ENCODE measurements at places on chromosomes 13 and 19.

DNA sequence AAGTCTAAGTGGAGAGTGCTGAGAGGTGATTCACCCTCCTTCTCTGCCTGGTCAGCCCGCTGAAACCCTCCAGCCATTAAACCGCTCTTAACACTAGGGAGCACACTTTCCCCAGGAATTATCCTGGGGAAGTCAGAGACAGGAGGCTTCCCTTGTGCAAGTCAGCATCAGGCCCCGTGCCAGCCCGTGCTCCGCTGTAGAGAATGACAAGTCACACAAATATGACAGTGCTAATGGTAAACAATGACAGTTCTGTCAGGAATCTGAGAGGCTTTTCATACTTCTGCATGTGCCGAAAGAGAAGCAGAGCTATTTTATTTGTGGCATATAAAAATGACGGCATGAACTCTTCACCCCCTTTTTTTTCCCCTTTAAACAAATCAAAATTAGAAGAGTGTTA is 816.9 kb upstream of the SLC10A2 start:
- DNase-seq = peak; percentile 30

DNA sequence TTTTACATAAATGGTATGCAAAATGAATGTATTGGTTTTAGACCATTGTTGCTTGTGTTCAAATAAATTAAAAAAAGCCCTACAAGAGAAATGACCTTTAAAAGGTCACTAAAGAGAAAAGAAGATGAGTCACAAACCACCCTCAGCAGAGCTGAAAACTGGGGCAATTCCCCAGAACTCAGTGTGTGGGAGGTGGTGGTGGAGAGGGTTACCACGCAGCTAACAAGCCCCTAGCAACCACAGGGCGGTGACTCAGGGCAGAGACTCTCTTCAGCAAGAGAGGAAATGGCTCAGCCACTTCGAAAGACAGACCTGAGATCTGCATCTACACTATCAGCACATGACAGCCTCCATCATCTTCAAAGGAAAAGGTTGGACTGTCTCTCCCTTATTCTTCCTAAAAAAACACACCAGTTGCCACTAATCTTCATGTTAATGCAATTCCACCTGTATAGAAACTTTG is 29.4 kb upstream of the NDFIP2 start:
- peak; percentile 96 for DNase-seq

DNA sequence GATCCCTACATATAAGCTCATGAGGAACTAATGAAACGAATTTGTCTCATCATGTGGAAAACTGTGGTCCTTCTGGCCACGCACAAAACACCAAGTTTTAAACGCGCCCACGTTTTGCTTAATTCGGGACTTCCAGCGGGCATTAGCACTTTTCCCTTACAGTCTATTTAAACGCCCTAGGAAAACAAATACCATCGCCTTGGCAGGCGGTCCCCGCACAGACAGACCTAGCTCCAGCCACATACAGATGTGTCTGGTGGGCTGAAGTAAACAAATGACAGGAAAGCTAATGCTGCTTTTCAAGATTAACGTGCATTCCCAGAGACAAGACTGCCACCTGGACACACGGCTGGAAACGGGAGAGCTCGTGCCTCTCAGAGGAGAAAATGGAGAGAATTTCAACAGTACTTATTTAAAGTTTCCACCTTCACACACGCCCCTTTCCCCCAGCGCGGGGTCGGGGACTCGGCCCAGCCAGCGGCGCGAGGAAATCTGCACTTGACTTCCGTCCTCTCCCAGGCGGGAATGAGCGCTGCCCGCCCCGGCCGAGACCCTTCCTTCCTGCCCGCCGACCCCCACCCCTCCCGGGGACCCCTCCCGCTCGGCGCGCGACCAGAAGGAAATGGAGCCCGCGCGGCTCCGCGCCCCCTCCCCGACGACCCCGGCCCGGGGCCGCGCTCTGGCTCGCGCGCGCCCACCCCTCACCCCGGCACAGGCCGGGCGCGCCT is 931 bp downstream of the USP12 start:
- DNase-seq = peak; percentile 99

- no peak for DNase-seq
These were observed 3.7 kb downstream of the KLK10 start for GRCh38 chr19:51015691-51016267.

GRCh38 chr19:31908496-31909225 is 436.7 kb upstream of the ZNF507 start:
- no peak for DNase-seq

DNA sequence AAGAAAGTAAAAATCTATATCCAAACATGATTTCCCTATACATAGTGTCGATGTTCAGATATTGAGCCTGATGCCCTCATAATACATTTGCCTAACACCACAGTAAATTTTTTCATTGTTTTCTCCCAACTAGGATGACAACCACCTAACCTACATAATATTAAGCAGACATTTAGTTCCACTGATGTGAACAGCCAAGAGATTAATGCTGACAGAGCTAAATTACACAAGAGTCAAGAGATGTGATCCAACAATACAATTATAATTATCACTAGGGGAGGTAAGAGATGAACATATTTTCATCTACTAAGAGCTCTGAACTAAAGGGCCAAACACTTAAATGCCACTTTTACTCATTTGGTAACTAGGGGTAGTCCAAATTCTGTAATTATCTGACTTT is 145.9 kb downstream of the DACH1 start:
- no peak for DNase-seq

DNA sequence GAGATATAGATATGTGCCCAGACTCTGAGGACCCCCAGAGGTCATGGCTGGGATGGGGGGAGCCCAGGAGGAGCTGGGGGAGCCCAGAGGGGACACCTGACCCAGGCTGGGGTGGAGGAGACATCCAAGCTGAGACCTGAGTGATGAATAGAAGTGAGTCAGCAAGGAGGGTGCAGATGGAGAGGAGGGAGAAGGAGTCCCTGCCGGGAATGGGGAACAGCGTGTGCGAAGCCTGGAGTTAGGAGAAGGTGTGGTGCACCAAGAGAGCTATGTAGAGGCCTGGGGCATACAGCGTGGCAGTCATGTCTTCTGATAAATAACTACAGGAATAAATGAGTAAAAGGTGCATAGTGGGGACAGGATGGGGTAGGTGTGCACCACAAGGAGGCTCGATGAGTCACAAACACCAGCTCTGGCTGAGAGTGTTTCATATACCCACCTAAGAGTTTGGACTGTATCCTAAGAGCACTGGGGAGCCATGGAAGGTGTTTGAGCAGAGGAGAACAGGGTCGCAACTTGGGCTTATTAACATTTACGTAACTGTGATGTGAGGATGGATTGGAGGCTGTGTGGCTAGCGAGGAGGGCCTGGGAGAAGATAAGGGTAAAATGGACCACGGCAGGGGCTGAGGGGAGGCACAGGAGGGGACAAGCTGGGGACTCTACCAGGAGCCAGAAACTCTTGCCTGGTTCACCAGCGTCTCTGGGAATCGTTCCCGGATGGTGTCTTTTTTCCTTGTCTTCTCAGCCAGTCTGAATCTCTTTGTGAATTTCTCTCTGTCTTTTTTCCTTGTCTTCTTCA is 1.4 kb downstream of the CEACAM18 start:
- DNase-seq = no peak

DNA sequence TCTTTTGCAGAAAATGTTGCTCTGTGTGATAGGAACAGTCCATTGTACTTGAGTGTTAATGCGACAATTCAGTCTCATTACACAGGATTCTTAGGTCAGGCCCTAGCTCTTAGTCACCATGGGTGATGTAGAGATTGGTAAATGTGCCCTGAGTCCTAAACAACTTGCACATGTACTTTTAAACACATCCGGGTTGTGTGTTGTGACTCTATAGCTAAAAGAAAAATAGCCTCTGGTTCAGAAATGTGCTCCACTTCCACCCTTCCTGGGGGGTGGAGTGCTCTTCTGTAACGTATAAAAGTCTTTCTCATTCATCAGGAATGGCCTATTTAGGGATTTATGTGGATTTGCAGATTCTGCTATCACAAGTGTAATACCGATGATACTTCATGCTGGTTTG is 5.2 kb downstream of the SPATA13 start:
- no peak for DNase-seq

- DNase-seq = no peak
These were observed 115.2 kb downstream of the STK24 start for GRCh38 chr13:98461486-98462240.

DNA sequence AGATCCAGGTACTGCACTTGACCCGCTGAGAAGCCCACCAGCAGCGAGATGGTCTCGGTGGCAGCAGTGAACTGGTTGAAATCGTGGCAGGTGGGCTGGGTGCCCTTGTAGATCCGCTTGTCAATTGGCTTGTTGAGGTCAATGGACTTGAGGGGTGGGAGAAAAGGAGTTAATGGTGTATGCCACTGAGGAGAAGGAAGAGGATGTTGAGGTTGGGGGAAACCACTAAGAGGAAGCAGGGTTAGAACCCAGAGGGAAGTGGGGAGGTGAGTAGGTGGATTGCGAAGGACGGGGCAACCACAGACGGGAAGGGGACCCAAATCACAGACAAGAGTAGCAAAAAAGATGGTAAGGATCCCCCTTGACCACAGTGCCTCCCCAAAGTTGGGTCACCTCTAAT is 1.7 kb downstream of the DMWD start:
- DNase-seq = peak; percentile 90

DNA sequence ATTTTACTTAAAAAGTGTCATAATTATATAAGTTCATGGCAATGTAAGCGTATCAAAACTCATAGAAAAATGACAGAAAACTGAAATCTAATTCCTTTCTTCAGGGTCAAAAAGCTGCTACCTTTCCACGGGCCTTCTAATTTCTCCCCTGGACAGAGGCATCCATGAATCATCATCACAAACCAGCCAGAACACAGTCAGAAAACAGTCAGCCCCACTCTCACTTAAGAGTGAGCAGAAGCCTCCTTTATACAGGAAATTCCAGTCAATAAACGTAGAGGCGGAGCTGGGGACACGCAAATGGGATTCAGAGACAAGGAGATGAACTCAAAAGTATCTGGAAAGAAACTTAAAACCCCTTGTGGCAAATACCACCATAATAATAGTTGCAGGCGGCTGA is 54.2 kb upstream of the ABCC4 start:
- DNase-seq = no peak

DNA sequence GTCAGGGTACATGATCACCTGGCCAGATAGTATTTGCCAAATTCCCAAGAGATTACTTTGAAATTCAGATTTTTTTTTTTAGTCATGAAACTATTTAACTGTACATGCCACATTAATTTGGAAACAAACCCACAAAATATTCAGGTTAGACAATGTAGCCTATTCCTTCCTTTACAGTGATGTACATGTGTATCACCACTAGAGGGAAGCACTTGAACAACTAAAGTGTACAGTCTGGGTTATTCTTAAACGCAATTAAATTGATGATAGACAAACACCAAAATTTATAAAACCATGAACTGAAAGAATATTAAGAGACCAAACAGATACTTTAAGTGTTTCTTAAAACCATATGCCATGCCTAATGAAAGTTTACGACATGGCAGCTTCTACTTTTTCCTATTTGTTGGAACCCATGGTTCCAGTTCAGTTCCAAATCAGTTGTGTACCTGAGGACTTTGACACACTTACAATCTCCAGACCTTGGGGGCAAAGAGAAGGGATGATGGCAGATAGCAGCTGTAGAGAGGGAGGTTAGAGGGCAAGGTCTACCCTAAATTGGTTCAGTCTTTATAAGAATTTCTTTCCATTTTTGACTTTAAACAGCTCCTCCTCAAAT is 52.8 kb downstream of the TNFSF13B start:
- DNase-seq = peak; percentile 84

DNA sequence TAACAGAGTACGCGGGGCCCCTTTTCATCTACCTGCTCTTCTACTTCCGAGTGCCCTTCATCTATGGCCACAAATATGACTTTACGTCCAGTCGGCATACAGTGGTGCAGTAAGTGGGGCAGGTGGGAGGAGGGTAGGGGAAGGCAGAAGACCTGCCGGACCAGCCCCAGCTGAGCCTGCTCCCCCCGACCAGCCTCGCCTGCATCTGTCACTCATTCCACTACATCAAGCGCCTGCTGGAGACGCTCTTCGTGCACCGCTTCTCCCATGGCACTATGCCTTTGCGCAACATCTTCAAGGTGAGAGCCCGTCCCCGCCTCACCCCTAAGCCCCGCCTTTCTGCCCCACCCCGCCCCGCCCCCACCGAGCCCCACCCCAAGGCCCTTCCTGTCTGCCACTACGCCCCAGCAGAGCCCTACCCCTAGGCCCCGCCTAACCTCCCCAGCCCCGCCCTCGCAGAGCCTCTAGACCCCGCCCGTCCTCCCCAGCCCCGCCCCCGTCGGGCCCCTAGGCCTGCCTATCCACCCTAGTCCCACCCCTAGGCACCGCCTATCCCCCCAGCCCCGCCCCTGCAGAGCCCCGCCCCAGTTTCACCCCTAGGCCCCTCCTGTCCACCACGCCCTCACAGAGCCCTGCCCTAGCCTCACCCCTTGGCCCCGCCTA is 7.7 kb downstream of the NDUFB7 start:
- peak; percentile 71 for DNase-seq

DNA sequence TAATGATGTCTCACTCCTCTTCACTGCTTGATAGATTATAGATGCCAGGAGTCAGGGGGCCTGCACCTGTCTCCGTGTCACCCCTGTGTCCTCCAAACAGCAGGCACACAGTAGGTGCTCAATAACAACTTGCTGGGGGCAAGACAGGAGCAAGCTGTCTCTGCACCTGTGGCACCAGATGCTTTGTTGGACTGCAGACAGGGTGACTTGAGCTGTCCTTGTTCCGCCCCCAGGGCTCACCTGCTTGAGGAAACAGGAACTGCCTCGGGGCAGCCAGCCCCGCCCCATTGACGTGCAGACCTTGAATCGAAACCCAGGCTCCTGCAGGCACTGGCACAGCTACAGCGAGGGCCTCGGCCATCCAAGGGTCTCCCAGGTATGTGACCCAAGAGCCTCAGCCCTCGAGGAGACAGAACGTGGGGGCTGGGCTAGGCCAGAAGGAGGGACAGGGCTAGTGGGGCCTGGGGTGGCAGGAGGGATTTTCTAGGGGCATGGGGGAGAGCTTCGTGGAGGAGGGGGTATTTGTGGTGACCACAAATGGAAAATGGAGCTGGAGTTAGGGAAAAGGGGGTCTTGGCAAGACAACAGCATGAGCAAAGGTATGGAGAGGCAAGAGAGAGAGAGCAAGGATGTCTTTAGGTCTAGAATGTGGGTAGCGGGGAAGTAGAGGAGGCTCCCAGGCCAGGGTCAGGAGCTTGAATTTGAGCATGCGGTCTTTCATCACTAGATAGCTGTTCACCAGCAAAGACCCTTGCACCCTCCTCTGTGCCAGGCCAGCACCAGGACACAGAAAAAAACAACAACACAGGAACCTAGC is at the start of gene HSH2D:
HSH2D (plus strand) TSS at position 287 of the 817 bp plus-strand sequence. CDS start 5,066 bp downstream, outside the sequence.
- DNase-seq = peak; percentile 56

DNA sequence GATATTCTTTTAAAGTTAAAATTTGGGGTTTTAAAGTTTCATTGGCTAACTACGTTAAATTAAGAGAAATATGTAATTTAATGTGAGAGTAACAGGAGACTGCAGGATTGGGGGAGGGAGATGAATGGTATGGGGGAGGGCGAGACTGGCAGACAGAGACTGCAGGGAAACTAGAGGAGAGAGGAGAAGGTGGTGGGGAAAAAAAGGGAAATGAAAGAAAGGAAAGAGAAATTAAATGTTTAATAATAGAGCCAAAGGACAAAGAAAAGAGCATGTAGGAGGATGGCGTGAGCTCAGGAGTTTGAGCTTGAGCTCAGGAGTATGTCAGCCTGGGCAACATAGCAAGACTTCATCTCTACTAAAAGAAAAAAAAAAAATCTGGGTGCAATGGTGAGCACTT is 115.9 kb downstream of the RFC3 start:
- DNase-seq = no peak

- DNase-seq = no peak
These were observed 161.6 kb downstream of the NDFIP2 start for GRCh38 chr13:79642596-79642995.

All from suppressor macrophage treated with lipopolysaccharide for 1 hour (primary cell).